ENCODE measurements at places on chromosomes 7 and 10. TPM values are rescaled to one million over a fixed set of nuclear protein-coding genes. Genes with fewer than 3 reads are reported as not detected.

Gene UPK3BL2
- total RNA-seq = 6.0 TPM

Gene SLC18A3
- total RNA-seq = 5.2 TPM

Gene TMEM254
- total RNA-seq = 15.6 TPM

Gene PDK4
- 24.5 TPM for total RNA-seq

Gene MGMT
- total RNA-seq = 14.0 TPM

Gene GNG11
- 39.1 TPM for total RNA-seq

Gene PNLIPRP2
- total RNA-seq = 0.22 TPM

Gene MARVELD1
- 31.5 TPM for total RNA-seq

Gene HMX2
- total RNA-seq = not detected

Gene CCZ1
- 69.9 TPM for total RNA-seq

DNA sequence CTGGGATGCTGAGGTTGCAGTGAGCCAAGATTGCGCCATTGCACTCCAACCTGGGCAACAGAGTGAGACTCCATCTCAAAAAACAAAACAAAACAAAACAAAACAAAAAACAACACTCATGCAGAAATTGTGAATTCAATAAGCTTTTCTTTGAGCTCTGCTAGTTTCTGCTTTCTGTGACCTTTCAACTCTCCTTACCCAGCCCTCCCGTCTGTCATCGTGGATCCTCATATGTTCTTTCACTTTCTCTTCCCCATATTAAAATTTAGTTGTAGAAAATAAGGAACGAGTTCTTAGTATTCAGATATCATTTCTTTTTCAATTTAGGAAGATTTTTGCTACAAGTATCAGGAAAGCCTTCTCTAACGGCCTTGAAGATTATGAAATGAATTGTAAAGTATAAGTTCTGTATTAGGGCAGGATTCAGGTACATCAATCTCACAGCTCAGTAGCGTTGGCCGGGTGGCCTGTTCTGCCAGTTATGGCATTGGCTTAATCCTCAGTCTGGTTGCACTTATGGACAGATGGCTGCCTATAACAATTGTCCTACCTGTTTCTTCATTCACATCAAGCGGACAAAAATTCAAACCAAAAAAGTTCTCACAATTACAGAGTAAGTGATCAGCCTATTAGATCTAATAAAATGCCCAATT, 1167.0 kb downstream of the SORCS3 start:
- no peak for DNase-seq

GRCh38 chr10:125064681-125065492, 95.5 kb downstream of the CTBP2 start:
- DNase-seq = no peak

DNA sequence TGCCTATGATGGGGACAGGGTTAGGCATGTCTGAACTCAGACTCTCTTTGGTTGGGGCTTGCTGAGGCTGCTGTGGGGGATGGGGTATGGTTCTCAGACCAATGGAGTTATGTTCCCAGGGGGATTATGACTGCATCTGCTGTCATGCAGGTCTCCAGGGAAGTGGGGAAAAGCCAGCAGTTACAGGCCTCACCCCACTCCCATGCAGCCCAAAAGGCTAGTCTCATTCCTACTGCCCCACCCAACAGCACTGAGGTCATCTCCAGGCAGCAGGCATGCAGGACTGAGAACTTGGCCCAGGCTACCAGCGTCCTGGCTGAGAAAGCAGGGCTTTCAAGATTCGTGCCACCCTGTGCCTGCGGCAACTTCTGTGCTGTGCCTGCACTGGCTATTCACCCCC, 373.3 kb downstream of the HTR7 start:
- no peak for DNase-seq

DNA sequence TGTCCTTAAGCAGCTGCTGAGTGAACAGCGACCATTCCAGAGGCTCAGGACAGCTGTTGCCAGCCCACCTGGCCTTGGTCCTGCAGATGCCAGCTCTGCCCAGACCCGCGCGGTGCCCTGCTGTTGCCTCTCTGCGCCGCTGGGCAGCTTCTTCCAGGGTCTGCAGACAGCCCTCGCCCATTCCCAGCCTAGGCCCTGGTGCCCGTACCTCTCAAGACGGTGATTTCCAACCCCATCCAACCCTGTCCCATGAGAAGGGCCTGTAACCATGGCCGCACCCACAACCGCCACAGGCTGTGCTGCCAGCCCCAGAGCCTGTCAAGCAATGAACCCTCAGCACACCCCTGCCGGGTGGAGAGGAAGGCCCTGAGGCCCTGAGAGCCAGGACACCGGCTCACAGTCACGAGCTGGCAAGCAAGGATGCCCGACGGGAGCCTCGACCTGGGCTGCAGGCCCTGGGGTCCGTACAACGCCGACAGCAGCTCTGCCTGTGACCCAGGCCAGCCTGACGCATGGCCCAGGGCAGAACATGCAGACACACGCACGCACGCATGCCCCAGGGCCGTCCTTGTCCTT, 231.9 kb downstream of the MAD1L1 start:
- no peak for DNase-seq

GRCh38 chr10:118569241-118569881, 26.1 kb downstream of the PRLHR start:
- DNase-seq = no peak

- DNase-seq = no peak
Observed at GRCh38 chr10:96415891-96416554, 57.2 kb upstream of the OPALIN start.

GRCh38 chr10:128361487-128361886, 235.3 kb upstream of the MKI67 start:
- no peak for DNase-seq

GRCh38 chr7:7249814-7250213, 67.5 kb downstream of the C1GALT1 start:
- DNase-seq = no peak

- DNase-seq = no peak
Observed at GRCh38 chr7:119228482-119228881, 1004.0 kb downstream of the ANKRD7 start.

- no peak for DNase-seq
Observed at GRCh38 chr10:130570074-130570473, 433.9 kb downstream of the GLRX3 start.

DNA sequence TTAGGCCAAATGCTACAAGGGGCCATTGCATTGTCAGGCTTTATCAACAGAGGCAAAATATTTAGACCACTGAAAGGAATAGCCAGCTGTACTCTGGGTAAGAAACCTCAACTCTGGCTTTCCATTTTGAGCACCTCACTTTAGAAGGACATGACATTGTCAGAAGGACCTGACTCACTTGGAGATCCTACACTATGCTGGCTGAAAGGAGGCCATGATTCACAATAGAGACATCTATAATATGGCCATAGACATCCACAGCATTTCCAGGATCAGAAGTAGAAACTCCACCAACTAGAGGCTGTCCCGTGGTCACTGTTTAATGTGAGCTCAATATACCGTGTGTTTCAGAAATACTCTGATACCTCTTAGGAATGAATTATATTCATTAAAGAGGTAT, 140.9 kb downstream of the BTAF1 start:
- DNase-seq = no peak

GRCh38 chr10:60073781-60074656, 167.7 kb upstream of the CCDC6 start:
- no peak for DNase-seq

- no peak for DNase-seq
Observed at GRCh38 chr10:91745090-91745831, 53.0 kb upstream of the TNKS2 start.

DNA sequence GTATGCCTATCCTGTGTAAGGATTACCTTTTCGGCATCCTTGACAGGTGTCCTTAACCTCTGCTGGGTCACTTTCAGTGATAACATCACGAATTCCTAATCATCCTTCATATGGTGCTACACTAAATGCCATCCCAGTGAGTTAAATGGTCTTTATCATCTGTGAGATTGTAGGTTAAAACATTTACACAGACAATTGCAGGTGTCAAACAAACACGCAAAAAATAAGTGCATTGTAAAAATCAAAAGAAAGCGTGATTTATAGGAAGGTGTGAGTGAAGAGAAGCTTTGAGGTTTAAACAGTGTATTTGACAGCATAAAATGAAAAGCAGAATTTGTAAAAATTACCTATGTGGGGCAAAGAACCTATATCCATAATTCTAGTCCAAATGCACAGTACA, 111.5 kb upstream of the IFRD1 start:
- no peak for DNase-seq

GRCh38 chr10:93028883-93029282, 31.7 kb upstream of the CYP26C1 start:
- DNase-seq = no peak

DNA sequence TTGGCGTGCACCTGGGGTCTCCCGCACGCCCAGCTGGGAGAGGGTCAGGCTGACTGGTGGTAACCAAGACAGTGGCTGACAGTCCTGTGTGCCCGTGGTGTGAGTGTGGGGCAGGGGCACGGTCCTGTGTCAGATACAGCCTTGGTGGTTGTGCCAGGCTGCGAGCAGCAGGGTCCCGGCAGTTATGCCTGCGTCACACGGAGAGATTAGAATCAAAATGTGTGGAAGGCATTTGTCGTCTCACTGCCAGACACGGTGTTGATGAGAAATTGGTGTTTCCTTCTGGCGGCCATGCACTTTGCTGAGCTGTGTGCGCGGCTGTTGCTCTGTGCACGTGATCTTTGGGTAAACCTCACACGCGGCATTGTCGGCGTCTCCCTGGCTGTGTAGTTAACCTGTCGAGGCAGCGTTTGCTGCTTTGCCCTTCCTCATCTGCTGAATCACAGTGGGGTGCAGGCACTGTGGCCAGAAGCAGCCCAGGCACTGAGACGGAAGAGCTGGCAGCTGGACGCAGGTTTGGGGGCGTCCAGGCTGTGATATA, 87.7 kb downstream of the NKX6-2 start:
- DNase-seq = peak; percentile 53

DNA sequence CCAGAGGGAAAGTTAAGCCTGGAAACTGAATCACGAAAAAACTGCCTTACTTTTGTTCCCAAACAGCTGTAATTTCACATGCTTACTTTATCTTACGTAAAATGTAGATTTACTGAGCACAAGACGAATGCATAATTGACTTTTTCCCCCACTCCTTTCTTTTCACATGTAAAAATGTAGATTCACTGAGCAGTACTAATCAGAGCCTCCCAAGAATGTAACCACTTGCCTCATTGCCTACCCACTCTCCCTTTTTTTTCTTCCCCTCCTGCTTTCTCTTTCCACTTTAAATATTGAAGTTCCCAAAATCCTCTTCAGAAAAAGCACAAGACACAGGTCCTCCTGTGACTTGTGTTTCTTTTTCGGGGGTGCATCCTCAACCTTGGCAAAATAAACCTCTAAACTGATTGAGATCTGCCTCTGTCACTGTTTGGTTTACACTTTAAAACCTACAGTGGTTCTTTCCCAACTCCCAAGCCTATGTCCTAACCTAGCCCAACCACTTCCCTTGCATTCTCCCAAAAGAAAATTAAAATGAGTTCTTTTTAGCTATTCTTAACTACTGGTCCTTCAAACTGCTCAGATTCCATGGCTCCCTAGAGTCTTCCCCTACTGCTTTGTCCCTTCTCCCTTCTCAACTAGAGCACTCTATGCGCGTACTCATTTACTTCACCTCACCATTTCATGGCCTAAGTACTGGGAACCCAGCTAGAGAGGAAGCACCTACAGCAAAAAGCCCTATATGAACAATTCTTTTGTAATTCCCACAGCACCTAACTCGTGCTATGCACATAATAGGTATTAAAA, 236.6 kb upstream of the MKLN1 start:
- DNase-seq = no peak

DNA sequence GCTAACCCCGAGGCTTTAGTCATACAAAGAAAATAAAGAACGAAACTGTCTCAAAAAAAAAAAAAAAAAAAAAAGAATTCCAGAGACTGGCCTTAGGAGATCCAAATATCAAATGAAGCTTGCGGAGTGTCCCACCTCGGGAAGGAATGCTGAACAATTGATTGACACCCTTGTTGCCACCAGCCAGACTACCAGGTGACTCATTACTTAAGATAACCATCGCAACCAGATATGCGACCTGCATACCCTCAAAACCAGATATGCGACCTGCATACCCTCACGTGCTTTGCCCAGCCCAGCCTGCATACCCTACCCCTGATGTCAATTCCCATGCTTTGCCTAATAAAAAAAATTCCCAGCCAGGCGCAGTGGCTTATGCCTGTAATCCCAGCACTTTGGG, 2.7 kb upstream of the PRKRIP1 start:
- DNase-seq = no peak

- DNase-seq = no peak
Observed at GRCh38 chr7:7731732-7732131, 13.3 kb upstream of the RPA3 start.

DNA sequence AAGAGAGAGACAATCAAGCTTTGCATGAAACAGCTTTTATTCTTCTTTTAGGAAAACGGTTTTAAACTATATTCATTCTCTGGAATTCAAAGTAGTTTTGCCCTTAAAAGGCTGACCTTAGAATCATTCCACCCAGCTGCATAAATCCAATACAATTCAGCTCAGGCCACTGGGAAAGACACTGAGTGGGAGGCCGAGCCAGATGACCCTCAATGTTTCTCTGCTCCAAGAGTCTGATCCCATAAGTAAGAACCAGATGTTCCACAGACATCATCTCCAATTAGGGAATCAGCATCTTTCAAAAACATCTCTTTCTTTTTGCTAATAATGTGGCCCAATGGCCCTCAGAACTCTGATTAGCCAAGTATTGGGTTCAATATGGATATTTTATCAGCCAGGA, 26.1 kb downstream of the CREB3L2 start:
- DNase-seq = no peak

GRCh38 chr7:45184326-45185027, 26.9 kb downstream of the RAMP3 start:
- no peak for DNase-seq

- no peak for DNase-seq
Observed at GRCh38 chr10:1162481-1163203, 106.5 kb downstream of the WDR37 start.

DNA sequence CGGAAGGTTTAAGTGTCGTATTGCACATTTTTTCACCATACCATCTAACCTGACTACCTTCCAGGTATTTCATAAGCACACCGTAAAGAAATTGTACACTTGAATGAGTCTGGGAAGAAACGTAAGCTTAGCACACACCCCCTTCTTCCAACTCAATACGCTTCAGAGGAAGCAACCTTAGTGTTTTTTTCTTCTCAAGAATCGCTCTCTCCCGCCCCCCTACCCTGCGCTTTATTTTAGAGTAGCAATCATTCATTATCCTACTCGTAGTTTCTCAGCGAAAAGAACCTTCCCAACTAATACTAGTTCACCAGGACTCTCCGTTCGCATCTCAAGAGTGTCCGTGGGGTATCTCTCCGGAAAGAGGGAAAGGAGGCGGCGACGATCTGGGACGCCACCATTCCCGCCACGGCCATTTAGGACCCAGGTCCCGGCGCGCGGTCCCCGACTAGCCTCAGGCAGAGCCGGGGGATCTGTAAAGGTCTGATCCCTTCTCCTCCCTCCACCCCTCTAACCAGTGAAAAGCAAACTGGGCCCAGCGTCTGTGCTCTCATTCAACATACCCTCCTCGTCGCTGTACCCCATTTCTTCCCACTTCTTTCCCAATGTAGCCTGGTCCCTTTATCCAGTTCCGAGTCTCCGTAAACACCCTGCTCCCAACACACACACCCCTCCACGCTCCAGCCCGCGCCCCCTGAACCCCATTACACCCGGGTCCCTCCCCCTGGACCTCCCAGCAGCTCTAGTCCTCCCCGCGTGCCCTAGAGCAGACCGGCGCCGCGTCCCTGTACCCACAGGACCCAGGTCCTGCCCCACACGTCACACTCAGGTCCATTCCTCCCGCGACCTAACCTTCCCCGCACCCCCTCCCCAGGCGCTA, 16.0 kb downstream of the MYOZ1 start:
- DNase-seq = no peak

- no peak for DNase-seq
Observed at GRCh38 chr10:2121929-2122328, 384.6 kb upstream of the ADARB2 start.

Data from spinal cord (tissue), 10 donors.